Right renal cortex interstitium (tissue), 3 donors: ENCODE measurements at places on chromosomes 2 and 18.
A peak's percentile ranks its signal among the peaks of the same experiment; 100 is the strongest.

- no peak for DNase-seq
Measured at GRCh38 chr2:121489911-121490583, 40.6 kb upstream of the RNU4ATAC start.

- DNase-seq, result no peak
Measured at GRCh38 chr2:60368456-60368855, 185.0 kb downstream of the BCL11A start.

GRCh38 chr2:96225016-96225533, 16.4 kb upstream of the STARD7 start:
- DNase-seq, result no peak

GRCh38 chr2:198308368-198308767, 504.0 kb downstream of the PLCL1 start:
- DNase-seq, result no peak

- DNase-seq, result no peak
Measured at GRCh38 chr18:9619056-9619455, 4.7 kb upstream of the PPP4R1 start.

GRCh38 chr2:127623388-127624319, 22.3 kb upstream of the GPR17 start:
- no peak for DNase-seq

- no peak for DNase-seq
Measured at GRCh38 chr2:160379399-160379798, 114.2 kb downstream of the RBMS1 start.

DNA sequence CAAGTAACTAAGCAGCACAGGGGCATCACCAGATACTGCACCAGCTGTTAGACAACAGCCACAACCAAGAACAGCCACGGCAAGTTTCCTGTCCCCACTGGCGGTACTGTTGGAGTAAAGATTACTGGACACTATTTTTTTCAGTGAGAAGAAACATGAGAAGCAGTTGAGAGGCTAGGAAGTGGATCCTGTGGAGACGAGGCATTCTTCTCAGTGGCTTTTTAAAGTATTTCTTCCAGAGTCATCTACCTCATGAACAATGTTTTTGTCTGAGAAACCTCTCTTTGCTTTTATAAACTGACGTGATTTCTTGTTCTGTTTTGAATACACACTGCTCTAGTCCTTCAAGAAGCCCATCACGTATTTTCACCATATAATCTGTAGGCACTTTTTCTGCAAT, 18.8 kb downstream of the TM4SF20 start:
- DNase-seq, result no peak

- no peak for DNase-seq
Measured at GRCh38 chr18:79770826-79771225, 26.9 kb upstream of the KCNG2 start.

DNA sequence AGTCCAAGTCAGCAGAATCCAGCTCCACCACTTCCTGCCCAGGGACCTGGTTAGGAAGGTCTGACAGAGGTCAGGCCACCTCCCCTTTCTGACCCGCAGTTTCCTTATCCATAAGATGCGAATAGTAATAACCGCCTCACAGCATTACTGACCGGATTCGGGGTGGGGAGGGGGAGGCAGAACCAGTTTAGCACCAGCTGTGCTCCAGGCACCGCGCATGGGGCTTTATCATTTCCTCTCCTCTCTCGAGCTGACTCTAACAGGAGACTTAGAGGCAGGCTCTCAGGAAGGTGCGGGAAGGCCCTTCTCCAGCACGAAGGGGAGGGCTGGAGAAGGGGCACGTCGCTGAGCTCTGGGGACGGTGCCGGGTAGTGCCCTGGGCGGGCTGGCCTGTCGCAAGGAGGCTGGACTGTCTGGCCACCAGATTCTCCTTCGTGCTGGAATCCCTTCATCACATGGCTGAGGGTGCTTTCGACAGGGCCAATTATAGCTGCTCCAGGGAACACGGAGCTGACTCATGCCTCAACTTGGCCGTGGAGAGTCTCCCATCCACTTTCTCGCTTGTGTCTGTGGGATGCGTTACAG, 5.7 kb downstream of the EHD3 start:
- no peak for DNase-seq

DNA sequence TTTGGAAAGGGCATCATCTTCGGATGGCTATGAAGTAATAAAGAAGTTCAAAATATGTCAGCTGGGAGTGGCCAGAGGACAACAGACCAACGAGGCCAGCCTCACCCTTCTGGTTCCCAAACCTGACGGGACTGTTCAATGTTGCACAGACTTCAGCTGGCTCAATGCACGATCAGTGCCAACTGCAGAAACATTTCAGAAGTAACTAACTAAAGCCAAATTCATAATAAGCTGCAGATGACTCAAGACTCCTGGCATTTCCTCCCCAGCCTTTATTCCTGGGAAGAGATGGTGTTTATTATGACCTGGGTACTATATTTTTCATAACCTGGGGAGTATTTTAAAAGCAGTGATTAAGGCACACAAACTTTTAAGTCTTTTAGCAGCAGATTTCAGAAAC, 3.8 kb upstream of the ATP6V1C2 start:
- no peak for DNase-seq

GRCh38 chr2:136116151-136116812, 1.7 kb downstream of the CXCR4 start:
- DNase-seq, result peak; percentile 15

GRCh38 chr2:120892967-120893667, 157.4 kb downstream of the GLI2 start:
- no peak for DNase-seq

DNA sequence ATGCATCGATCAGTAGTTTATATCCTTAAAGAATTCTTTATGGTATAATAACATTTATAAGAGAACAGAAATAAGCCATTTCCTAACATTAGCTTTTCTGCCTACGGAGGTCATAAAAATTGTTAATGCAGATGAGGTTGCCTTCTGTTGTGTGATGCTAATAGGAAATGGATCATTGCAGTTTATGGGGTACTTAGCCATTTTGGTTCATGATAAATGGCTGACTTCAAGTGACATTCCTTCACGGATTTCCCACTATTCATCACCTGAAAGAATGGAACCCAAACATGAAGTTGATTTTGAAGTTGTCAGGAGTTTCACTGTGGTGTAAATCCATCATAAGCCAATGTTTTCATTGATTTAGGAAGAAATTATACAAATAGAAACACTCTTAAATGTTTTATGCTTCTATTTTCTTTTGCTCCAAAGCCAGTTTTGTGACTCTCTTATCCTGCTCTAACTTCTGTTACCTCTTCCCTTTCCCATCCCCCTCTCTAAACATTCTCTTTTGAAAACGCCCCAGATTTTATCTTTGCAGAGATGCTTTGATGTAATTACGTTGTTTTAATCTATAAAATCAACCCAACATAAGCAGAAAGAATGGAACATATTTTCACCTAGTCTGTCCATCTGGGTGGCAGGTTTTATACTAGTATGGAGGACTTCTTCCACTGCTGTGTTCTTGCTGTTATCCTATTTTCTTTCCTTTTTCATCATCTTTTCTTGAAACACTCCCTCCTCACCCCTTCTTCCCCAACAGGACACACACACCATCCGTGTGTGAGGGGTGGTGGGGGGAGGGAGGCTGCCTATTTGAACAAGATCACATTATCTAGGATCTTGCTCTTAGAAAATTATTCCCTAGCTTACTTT, 58.2 kb downstream of the GREB1L start:
- no peak for DNase-seq

- no peak for DNase-seq
Measured at GRCh38 chr18:64403784-64404503, 255.1 kb upstream of the LINC00305 start.

GRCh38 chr2:134574611-134575330, 144.0 kb downstream of the TMEM163 start:
- no peak for DNase-seq

DNA sequence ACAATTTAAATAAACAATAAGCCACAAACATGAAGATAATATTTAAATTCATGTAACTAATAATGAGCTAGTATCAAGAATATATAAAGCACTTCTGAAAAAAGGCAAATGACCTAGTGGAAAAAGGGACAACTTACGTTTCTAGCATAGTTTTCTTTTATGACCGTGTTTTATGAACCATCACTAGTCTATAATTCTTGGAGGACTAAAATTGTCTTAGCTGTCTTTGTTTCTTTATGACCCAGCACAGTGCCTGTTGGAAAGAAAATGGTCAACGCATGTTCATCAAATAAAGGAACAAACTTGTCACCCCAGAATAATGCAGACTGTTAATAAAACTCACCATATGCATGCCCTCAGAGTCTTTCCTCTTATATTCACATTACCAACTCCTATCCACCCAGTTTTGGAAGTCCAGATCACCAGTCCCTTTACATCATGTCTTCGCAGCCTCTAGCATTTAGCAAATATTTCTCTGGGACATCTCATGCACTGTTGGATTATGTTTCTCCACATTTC, 57.4 kb upstream of the GRB14 start:
- DNase-seq, result peak; percentile 13

DNA sequence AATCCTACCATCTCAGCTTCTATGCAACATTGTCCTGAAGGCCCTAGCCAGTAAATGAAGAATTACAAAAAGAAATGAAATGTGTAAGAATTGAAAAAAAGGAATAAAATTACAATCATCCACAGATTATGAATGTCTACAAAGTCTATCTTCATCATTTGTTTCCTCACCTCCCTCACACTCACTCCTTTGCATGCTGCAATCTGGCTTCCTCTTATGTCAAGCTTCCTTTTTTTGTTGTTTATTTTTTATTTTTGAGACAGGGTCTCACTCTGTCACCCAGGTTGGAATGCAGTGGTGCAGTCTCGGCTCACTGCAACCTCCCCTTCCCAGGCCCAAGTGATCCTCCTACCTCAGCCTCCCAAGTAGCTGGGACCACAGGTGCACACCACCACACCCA, 129.0 kb downstream of the CABYR start:
- no peak for DNase-seq

GRCh38 chr18:29873211-29873610, 1169.3 kb downstream of the DSC3 start:
- no peak for DNase-seq

- DNase-seq, result no peak
Measured at GRCh38 chr2:79920512-79921076, 384.0 kb downstream of the LRRTM1 start.

DNA sequence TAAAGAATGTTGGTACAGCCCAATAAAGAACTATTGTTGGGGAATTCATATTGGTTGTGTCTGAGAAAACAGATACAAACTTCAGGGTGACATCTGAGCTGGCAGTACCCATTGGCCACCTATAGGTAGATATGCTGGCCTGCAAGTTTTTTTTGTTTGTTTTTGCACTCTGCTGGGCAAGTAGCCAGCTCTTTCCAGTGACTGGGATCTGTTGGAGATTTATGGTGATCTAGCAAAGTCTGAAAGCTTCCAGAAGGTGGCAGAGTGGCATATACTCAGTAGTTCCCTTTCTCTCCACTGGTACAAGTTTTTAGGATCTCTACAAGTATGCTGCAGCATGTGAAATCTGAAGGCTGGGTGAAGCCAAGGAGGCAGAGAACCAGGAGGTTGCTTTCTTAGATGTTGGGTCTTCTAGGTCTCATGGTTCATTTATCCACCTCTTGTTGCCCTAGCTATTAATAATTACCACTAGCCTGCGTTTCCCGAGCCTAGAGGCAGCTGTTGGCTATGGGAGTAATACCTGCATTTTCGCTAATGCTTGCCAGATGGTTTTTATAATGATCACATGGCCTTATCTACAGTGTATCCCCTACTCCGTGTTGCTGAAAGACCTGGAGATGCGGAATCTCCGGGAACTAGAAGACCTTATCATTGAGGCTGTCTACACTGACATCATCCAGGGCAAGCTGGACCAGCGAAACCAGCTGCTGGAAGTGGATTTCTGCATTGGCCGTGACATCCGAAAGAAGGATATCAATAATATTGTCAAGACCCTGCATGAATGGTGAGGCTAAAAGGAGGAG, 9.5 kb downstream of the COPS7B start:
- DNase-seq, result no peak

GRCh38 chr2:30880516-30880915, 73.3 kb upstream of the CAPN13 start:
- no peak for DNase-seq

- no peak for DNase-seq
Measured at GRCh38 chr2:161103451-161103831, 56.8 kb upstream of the TANK start.

DNA sequence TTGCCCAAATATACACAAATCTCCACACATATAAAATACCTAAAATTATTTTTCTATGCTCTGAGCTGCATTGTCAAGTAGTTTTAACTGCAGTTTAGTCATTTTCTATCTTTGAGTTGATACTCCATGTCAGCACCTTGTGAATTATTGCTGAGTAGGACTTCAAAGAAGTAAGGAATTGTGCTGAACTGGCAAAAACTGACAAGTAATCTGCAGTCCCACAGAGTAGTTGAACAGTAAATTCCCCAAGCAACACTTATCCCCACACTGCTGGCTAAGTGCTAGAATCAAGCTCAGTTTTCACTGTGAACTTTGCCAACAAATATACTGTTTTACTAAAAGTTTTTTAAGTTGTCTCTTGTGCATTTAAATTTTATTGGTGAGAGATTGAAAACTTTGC, 141.8 kb upstream of the ST6GAL2 start:
- no peak for DNase-seq

- no peak for DNase-seq
Measured at GRCh38 chr2:71725836-71726235, 272.5 kb downstream of the DYSF start.

GRCh38 chr2:43676322-43677050, at the start of gene C1GALT1C1L:
TSS of gene C1GALT1C1L (minus strand) at chr2:43676429. CDS start at chr2:43676322, 107 bp downstream.
- DNase-seq, result peak; percentile 27

DNA sequence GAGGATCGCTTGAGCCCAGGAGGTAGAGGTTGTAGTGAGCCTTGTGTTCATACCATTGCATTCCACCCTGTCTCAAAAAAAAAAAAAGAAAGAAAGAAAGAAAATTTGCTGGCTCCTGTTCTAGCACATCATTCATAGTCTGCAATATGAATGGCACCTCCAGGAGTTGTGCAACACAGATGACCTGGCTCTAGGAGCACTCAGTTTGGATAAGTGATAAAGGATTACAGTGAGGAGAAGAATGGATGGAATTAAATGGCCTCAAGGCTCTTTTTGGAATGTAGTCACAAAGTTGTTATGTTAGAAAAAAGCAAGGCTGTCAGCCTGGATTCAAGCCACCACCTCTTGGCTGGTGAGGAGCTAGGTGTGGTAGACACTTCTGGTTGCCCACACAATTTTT, 21.5 kb upstream of the SPRED2 start:
- DNase-seq, result no peak

DNA sequence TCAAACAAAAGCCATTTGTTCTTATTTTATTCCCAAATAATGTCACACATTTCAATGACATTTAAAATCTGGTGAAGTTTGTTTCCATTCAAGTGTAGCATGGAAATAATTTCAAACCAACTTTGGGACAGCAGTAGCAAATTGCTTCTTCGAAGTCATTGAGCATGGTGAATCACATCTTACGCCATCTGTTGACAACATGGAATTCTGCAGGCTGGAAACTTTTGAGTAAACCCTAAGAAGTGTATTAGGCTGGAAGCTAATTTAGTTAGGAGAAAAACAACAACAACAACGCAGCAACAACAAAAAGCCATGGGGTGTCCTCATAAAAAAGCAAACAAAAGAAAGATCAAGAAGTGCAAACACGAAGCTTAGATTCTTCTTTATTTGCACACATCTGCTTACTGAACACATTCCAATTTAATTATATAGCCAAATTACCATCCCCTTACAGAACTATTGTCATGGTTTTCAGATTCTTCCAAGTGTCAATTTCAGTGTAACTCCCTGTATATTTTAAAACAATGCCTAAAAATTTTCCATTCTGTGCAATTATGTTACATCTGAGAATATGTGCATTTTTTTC, 659.0 kb upstream of the CDH7 start:
- DNase-seq, result no peak

- DNase-seq, result no peak
Measured at GRCh38 chr2:230412371-230412711, 3.7 kb upstream of the SP100 start.

GRCh38 chr2:141301551-141301950, 829.3 kb downstream of the LRP1B start:
- DNase-seq, result no peak
